ENCODE measurements at places on chromosomes 5 and 9.

DNA sequence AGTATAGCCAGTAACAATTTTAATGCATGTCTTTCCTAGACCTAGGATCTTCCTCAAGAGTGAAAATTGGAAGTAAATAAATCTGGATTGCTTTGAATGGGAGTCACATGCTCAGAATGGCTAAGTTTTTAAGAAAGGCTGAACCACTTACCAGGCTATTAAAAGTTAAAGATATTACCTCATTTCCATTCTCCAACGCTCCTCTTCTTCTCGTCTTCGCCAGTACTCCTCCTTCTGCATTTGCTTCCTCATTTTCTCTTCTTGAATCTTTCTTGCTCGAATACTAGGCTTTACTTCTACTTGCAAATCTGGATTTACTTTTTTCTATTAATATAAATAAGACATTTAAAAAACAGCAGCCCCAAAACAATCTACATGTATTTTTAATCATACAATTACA lies 49.6 kb downstream of the ZFR start:
- DNase-seq: no peak

GRCh38 chr9:69577123-69577522 lies 95.0 kb downstream of the APBA1 start:
- no peak for DNase-seq

GRCh38 chr5:139644001-139644456 lies 4.1 kb upstream of the CXXC5 start:
- DNase-seq: no peak

GRCh38 chr5:60485361-60485760 lies 214.6 kb downstream of the DEPDC1B start:
- DNase-seq: no peak

GRCh38 chr9:104858271-104858670 lies 69.7 kb downstream of the ABCA1 start:
- no peak for DNase-seq

DNA sequence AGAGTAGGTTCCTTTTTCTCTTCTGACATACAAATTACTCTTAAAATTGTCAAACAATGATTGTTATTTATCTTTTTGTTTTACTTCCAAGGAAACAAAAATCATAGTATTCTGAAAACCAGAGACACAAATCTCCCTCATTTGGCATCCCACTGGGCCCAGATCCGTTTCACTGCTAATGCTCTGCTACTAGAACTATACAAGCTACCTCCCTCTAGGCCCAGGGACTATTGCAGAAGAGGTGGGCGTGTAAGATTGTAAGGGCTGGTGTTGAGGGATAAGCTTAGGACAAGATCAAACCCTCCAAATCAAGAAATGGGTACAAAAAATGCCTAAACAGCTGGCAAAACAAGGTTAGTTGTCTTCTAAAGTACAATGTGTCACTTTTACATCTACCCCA lies 928.9 kb upstream of the CDH10 start:
- DNase-seq: no peak

GRCh38 chr9:69535911-69536310 lies 136.3 kb downstream of the APBA1 start:
- no peak for DNase-seq

DNA sequence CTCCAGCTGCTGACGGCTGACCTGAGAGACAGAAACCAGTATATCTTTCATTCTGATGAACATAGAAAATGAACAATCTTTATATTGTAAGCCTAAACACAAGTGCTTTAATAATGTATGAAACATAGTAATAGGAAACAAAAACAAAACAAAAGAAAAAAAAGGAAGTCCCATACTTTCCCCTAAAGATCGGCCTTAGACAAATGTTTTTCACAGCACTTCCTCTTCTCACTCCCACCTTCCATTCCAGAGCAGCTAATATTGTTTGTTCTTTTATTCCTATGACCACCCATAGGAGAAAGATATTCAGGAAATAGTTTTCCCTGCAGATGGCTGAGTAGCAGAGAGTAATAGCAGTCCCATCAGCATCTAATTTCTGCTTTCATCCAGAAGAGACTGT lies 194.4 kb upstream of the SLC27A6 start:
- DNase-seq: no peak

DNA sequence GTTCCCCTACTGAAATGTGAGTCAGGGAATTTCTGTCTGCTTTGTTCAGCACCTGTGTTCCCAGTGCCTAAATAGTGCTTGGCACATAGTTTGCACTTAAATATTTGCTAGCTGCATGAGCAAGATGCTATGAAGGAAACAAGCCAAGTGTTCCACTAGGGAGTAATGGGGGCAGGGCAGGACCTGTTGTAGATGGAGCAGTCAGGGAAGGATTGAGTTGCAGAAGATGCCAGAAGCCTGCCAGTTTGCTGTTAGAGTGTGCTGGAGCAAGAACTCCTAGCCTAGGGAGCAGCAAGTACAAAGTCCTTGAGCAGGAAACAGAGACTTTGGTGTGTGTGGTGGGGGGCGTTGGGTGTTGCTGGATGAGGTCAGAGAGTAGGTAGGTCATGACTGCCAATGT lies 87.5 kb downstream of the DAB2IP start:
- no peak for DNase-seq

DNA sequence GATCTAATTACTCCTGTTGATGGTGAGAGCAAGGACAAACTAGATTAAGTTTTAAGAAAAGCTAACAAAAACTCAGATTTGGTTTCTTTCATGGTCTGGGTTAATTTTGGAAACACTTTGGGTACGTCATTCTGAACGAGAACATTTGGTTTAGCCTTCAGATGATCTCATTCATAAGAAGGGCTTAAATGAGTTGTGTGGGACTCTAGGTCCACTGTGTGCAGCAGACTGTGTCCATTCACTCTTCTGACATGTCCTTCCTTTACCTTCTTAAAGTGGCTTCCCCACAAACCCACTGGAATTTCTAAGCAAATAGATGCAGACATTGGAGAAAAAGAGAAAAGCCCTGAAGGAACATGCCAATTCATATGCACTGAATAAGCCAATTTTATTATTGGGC lies 96.8 kb downstream of the FBXO4 start:
- no peak for DNase-seq

DNA sequence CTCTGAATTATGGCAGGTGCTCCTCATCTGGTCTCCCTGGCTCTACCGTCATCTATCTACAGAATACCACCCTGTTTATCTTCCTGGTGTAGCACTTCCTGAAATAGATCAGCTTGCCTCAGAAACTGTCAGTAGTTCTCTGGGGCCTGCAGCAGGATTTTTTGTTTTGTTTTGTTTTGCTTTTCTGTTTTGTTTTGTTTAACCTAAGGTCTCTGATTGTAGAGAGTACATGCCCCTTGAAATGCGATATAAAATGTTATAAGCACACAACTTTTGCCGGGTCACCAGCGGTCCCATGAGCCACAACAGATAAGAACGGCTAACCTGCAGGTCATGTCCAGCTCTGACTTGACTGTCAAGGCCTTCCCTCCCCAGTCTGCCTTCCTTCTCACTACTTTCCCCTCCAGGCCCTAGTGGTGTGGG lies 26.6 kb upstream of the CREBRF start:
- no peak for DNase-seq

GRCh38 chr5:113320273-113320780 lies 114.5 kb downstream of the TSSK1B start:
- no peak for DNase-seq

GRCh38 chr5:128378196-128378595 lies 159.8 kb downstream of the FBN2 start:
- DNase-seq: no peak

GRCh38 chr9:104997536-104997935 lies 69.6 kb upstream of the ABCA1 start:
- no peak for DNase-seq

DNA sequence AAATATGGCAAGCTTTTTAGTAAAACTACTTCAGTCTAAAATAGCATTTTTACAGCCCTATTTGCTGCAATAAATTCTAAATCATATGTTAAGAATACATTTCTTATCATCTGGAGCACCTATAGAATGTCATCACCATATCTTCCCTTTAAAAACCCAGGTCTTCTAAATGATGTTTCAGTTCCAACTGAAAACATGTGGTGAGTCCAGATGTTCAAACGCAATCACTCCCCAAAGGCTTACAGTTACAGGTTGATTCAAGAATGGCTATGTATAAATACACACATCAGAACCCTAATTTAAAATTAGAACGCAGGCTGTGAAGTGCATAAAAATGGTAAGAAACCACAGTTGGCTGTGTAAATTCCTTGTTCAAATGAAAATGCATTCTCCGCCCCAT lies 796.3 kb downstream of the MAT2B start:
- DNase-seq: no peak

DNA sequence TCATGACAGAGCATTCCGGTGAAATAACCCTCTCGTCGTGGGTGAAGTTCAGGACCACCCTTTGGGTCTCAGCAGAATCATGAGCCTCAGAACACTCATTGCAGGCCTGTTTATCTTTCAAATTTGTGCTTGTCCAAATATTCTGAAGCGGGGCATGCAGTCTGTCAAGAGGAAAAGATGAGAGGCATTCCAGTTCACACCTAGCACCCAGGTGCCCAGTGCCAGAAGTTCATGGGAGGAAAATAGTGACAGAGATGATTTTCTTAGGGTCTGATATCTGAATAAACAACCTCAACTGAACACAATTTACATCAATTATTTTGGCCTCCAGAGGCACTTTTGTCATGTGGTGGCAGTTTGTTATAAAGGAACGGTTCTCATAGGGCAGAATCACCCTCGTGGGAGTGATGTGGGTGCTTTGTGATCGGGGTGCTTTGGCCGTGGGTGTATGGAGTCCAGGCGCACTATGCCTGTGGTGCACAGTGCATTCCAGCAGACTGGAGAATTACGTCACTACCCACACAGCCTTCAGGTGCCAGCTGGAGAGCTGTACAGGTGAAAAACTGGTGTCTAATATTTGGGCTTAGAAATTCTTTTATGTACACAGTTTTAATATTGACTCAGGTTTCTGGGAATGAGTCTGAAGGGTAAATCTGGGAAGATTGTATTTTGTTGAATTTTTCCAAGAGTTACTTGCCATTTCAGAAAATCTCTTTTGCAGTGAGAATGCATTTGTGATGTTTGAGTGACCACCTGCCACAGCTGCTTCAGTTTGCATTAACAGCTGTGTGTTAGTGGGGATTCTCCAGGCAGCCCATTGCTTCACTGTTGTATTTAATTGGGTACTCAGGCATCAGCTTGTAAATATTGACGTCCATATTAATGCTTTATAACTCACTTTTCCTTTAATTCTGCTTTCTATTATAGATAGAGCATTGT lies 289.3 kb downstream of the FANCC start:
- no peak for DNase-seq

DNA sequence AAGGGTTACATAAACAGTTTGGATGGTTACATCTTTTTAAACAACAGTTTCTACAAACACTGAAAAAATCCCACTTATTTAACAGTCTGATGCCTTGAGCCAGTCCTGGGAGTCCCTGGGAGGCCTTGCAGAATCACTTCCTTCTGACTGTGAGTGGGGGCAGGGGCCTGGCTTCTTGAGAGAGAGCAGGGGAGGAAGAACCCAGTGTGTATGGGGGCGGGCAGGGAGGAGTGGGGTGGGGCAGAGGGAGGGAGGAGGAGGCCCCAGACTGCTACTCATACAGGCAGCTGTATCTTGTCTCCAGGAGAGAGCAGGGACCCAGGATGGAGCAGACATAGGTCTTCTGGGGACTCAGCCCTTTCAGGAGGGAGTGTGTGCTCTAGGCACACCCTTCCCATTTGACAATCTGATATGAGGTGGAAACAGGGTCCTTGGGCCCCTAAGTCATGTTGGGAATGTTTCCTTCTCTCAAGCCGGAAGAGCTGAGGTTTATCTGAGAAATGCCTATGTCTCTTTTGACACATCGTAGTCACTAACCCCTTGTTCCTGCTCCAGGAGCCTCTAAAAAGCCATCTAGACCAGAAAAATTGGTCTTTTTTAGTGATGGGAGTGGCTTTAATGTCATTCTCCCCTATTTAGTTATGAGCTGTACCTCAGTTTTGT lies 52.8 kb downstream of the IRF1 start:
- no peak for DNase-seq

DNA sequence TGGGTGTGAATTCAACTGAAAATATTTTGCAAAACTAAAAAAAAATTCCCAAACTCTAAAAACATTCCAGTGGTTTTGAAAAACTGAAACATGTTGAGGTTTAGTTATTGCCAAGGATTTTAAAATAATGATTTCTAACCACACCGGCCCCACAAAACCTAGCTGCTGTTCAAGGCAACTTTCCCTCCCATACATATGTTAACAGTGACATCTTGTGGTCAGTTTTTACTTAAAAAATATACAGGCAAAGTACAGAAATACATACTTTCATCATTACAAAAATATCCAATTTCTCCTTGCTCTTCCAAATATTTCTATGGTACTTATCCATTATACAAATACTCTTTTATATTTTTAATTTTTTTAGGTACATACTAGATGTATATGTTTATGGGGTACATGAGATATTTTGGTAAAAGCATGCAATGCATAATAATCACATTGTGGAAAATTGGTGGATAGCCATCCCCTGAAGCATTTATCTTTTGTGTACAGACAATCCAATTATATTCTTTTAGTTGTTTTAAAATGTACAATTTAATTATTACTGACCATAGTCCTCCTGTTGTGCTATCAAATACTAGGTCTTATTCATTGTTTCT lies 34.4 kb upstream of the MRPS30 start:
- no peak for DNase-seq

GRCh38 chr5:74059706-74060105 lies 433.7 kb downstream of the ARHGEF28 start:
- DNase-seq: no peak

DNA sequence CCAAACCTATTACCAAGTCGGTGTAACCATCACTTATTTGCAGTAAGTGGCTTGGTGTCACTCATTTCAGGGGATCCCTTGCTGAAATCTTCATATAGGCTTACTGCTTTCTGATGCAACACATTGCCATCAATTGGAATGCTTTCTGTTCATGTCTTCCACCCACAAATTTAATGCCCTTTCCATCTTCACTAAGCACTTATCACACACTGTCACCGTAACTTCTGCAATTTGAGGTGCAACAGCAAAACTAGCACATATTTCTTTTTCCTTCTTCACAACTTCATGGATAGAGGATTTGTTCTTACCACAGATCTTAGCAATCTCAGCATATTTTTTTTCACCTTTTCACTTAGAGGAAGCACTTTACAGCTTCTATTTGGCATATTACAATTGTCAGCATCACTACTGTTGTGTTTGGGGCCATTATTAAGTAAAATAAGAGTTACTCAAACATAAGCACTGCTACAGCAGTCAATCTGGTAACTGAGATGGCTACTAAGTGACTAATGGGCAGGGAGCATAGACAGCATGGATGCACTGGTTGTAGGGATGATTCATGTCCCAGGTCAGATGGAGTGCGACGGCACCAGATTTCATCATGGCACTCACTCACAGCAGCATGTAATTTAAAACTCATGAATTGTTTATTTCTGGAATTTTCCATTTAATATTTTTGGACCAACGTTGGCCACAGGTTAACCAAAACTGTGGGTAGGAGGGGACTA lies 70.1 kb downstream of the PIP5K1B start:
- DNase-seq: no peak

GRCh38 chr5:67659288-67659687 lies 462.7 kb upstream of the CD180 start:
- no peak for DNase-seq

- DNase-seq: no peak
These were observed 485.8 kb downstream of the NTRK2 start for GRCh38 chr9:85155352-85155751.
